Brain (organoid and tissue), 16 donors: ENCODE measurements at places on chromosomes 2 and 18.

GRCh38 chr2:234905547-234906265 is 46.1 kb upstream of the SH3BP4 start:
- no peak for DNase-seq

DNA sequence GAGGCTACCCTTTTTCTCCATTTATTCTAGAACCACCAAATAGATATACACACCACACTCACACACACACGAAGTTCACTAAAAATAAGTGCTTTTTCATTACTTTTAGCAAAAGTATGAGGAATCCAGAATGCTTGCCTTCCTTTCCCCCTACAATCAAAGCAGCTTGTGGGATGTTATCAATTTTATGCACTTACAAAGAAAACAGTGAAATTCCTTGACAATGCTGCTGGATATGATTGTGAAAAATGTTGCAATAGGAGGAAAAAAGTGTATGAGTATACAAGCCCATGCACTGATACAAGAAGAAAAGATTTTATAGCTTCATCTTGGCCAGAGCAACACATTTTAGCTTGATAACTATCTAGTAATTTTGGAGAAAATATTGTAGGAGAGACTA is 269.2 kb downstream of the XIRP2 start:
- DNase-seq = no peak

DNA sequence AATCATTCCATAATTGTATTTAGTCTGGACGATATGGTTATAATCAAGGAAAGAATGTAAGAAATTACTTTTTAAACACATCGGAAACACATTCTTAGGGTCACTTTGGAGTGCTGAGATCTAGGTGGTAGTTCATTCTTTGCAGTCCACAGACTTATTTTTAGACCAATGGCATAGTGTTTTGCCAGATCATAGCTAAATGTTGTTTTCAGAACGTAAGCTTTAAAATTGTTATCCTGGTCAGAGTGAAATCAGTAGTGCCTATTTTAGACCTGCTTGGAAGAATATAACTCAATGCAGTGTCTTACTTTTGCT is 4.3 kb downstream of the MYL12A start:
- no peak for DNase-seq

DNA sequence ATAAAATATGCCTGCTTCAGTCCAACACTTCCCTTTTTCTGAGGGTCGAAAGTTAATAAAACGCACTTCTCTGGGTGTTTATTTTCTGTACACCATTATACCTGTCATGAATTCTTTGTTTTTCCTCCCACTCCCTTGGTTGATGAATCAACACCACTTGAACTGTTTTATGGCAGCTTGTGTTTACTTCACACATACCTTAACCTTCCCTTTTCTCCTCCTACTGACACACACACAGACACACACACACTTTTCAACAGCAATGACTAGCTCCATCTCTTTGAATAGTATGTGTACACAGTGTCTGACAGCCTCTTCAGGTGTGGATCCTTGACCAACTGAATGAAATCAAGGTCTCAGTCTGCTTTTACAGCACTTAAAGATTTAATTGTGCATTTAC is 91.3 kb downstream of the SATB2 start:
- peak; percentile 49 for DNase-seq

DNA sequence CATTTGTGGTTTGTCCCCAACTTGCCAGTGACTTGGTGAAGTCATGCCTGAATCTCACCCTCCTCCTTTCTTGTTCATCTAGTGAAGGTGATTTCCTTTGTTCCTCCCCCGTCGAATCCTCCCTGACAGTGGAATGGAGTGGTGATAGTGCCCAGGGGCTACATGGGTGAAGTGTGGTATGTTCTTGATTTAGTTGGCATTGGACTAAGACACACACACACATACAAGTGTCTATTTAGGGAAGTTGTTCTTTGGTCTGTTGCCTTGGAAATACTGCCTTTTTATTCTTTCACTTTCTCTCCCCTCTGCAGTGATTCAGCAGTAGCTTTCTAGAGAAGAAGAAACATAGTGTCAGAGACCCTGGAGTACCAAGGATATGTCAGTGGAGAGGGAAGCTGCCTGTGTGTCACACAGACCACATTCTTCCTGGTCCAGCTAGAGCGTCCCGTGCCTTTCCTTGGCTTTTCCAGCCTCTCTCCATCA is 10.9 kb downstream of the INPP4A start:
- peak; percentile 36 for DNase-seq

- DNase-seq = peak; percentile 43
Observed at GRCh38 chr2:202034249-202035088, 814 bp downstream of the FZD7 start.
